ENCODE measurements at places on chromosomes 7 and 10.

DNA sequence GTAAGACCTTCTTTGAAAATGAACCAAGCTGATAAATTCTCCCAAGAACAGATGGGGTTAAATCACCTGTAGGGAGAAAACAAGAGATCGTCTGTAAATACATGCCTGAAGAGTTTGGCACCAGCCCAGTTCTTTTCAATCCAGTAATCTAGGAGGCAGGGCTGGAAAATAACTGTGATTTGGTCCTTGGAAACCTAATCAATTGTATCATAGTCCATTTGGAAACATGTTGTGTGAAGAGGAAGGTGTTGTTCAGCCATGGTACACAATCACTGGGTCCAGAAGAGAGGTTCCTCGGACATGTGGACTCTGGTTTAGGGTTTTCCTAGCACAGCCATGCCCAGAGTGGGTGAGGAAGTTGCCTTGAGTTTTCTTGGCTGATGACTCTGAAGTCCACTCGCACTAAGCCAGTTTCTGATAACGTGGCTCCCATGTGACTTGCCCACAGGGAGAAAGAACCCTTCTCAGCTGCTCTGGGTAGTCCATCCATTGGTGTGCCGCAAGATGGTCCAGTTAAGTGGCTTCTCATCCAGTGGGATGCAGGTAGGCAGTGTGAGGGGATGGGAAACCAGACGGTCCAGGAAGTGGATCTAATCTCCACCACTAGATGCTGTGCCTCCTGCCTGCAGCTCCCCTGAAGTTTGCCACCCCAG lies 5.1 kb downstream of the BLNK start:
- DNase-seq, result no peak

DNA sequence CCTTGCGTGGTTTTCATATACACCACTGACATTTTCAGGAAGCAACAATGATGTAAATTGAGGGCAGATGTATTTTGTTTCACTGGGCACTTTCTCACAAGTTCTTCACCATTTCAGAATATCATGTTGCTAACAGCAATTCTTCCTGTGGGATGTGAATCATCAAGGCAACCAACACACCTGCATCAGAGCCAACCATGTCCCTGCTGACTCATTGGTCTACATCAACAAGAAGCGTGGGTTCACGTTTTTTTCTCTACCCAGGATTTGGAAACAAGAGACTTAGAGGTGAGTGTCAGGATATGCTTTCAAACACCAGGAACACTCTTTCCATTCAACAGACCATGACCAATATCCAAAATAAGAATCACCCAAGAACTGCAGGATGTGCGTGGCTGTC lies 203.9 kb downstream of the TEX36 start:
- DNase-seq, result no peak

DNA sequence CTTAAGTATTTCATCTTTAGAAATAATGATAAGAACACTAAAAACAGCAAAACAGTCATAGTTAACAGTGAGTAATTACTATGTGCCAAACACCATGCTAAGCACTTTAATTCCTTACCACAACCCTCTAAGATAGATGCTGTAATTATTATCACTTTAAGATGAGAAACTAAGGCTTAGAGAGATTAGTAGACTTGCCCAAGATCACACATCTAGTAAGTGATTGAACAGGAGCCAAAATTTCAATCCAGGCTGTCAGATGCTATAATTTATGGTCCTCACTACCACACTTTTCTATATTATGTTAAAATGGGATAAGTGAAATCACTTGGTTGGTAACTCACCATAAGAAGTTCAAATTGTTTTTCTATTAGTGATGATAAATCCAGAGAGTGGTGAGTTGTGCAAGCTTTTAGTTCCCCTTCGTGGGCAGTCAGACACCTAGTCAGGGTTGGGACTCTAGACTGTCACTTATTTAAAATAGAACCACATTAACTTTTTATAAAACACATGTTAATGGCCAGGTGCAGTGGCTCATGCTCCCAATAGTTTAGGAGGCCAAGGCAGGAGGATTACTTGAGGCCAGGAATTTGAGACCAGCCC lies 85.9 kb upstream of the GATA3 start:
- peak; percentile 39 for DNase-seq

DNA sequence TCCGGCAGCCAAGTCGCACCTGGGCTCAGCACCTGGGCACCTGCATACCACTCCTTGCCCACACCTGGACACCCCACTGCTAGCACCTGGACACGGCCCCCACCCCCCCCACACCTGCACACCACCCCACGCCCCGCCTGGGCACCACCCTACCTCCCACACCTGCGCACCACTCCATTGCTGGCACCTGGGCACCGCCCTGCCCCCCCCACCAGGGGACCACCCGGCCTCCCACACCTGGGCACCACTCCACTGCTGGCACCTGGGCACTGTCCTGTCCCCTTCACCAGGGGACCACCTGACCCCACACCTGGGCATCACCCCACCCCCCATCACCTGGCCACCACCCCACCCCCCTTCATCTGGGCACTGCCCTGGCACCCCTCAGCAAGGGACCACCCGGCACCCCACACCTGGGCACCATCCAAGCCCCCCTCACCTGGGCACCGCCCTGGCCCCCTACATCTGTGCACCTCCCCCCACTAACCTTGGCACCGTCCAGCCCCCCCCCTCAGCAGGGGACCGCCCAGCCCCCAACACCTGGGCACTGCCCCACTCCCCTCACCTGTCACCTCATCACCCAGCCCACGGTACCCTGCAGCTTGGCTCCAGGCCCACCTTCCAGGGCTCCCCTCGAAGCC lies 33.8 kb upstream of the RNF32 start:
- no peak for DNase-seq

GRCh38 chr7:136086712-136087111 lies 109.6 kb upstream of the MTPN start:
- DNase-seq, result no peak

DNA sequence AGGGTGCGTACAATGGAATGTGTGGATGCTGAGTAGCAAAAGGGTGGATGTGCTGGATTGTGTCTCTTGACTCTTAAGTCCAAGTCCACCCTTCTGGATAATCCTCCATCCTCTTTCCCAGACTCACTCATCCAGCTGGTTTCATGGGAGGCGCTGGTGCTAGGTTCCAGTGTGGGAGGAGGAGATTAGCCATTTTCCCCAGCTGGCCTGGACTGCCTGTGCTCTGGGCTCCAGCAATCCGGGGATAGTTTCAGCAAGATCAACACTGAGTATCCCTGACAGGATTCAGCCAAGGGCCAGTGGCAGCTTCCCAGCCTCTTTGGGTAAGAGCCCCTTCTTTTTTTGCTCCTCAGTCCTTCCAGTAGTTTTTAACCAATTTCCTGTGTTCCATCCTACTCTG lies 21.6 kb upstream of the TRIL start:
- no peak for DNase-seq

GRCh38 chr10:33117230-33117629 lies 159.2 kb upstream of the ITGB1 start:
- DNase-seq, result no peak

GRCh38 chr10:100482834-100483185 lies 20.0 kb downstream of the WNT8B start:
- DNase-seq, result no peak
